ENCODE measurements at places on chromosomes 5 and 9. TPM values are rescaled to one million over a fixed set of nuclear protein-coding genes. Genes with fewer than 3 reads are reported as not detected.

CLK4 gene
- total RNA-seq: 62.6 TPM

DNA sequence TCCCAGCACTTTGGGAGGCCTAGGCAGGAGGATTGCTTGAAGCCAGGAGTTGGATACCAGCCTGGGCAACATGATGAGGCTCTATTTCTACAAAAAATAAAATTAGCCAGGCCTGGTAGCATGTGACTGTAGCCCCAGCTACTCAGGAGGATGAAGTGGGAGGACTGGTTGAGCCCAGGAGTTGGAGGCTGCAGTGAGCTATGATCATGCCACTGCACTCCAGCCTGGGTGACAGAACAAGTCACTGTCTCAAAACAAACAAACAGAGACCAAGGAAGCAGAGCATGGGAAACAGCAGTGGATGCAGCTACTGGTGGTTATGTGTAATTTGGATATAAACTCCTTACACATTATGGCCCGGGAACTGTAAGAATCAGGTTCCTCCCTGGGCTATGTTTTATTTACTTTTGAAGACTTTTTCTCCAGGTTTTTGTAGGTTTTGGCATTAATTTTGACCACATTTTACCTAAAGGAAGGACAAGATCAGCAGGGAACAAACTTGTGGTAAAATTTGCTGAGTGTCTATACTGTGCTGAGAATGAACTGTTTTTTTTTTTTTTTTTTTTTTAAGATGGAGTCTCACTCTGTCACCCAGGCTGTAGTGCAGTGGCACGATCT, 8.3 kb downstream of the KIF2A start:
- DNase-seq: no peak

- DNase-seq: no peak
Measured at GRCh38 chr5:5363045-5363444, 59.4 kb upstream of the ICE1 start.

DNA sequence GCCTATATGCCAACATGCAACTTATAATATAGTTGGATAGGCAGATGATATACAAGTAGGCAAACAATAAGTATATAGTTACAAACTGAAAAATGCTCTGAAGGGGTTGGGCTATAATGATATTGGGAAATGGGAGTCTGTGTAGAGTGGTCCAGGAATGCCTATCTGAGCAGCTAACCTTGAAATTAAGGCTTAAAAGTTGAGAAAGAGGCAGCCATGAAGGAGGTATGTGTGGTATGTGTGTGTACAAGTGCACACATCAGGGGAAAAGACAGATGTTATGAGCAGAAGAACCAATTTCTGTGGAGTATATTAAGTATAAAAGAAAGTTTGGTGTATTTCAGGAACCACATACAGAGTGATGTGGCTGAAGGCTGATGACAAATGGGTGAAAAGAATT, 154.9 kb upstream of the PAPPA start:
- DNase-seq: no peak

DNA sequence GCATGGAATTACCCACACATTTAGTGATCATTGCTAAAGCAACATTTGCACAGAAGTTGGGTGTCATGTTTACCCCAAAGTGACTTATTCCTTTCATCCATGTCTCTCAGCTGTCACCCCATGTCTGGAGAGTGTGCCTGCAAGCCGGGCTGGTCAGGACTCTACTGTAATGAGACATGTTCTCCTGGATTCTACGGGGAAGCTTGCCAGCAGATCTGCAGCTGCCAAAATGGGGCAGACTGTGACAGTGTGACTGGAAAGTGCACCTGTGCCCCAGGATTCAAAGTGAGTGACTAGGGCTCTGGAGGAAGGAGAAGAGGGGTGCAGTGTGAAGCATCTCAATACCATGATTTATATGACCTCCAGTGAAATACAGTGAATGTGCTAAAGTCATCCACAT, 99.9 kb upstream of the PRRC1 start:
- DNase-seq: no peak

GRCh38 chr9:38406476-38407186, 14.1 kb downstream of the ALDH1B1 start:
- no peak for DNase-seq

- no peak for DNase-seq
Measured at GRCh38 chr9:128001151-128001778, 20.5 kb upstream of the EEIG1 start.

- DNase-seq: no peak
Measured at GRCh38 chr5:109947667-109948066, 257.9 kb downstream of the MAN2A1 start.

DNA sequence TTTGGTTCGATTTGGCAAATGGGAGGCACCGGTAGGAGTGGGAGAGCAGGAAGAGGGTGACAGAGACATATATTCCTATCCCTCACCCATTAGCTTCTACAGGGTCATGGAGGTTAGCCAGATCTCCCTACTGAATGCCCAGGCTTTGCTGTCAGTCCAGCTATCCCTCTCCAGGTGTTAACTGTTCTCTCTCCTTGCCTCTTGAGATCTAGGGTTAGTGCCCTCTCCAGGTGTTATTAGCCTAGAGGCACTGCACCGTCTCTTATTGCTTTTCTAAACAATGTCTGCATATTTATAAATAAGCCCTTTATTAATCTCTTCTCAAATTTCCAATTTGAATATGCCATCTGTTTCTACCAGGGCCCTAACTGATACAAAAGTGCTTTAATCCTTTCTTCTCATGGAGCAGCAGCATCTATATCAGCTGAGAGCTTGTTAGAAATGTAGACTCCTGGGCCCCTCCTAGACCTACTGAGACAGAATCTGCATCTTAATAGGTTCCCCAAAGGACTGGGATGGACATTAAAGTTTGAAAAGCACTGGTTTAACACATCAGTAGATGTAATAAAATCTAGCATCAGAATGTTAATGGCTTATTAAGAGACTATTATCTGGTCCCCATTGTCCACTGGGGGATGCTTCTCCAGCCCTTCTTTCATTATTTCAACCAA, 322.5 kb upstream of the SLC24A2 start:
- no peak for DNase-seq

- no peak for DNase-seq
Measured at GRCh38 chr5:107072967-107073366, 597.8 kb downstream of the EFNA5 start.

Data from omental fat pad (tissue), 4 donors.